Testis (tissue), 5 donors: ENCODE measurements at places on chromosomes 11 and 22. TPM values are rescaled to one million over a fixed set of nuclear protein-coding genes. Genes with fewer than 3 reads are reported as not detected.

Gene P2RY6
- polyA plus RNA-seq: 2.7 TPM

Gene SLC43A1
- polyA plus RNA-seq: 6.5 TPM

Gene APOBEC3F
- 19.0 TPM for polyA plus RNA-seq

Gene ZNF280B
- polyA plus RNA-seq: 22.8 TPM

Gene APOA1
- 617 TPM for polyA plus RNA-seq

Gene DGAT2
- 77.6 TPM for polyA plus RNA-seq

Gene PLEKHA7
- polyA plus RNA-seq: 33.0 TPM

Gene FOLR1
- polyA plus RNA-seq: 3.7 TPM

Gene C11orf58
- 153 TPM for polyA plus RNA-seq

Gene SPINDOC
- 71.6 TPM for polyA plus RNA-seq

Gene MAP4K2
- polyA plus RNA-seq: 14.9 TPM

Gene PATE2
- 0.76 TPM for polyA plus RNA-seq

Gene RCOR2
- polyA plus RNA-seq: 7.9 TPM

Gene FAT3
- polyA plus RNA-seq: 2.5 TPM

Gene ARHGAP20
- polyA plus RNA-seq: 18.6 TPM

Gene DNAJB7
- 3.8 TPM for polyA plus RNA-seq

Gene CCDC81
- polyA plus RNA-seq: 16.0 TPM

Gene CFAP300
- polyA plus RNA-seq: 98.0 TPM

Gene CYB561A3
- polyA plus RNA-seq: 39.8 TPM

Gene IFITM5
- not detected for polyA plus RNA-seq

Gene TEX54
- 40.7 TPM for polyA plus RNA-seq

Gene KRTAP5-2
- not detected for polyA plus RNA-seq

Gene TBX10
- polyA plus RNA-seq: not detected

Gene MS4A8
- polyA plus RNA-seq: 3.3 TPM

Gene LARGE2
- polyA plus RNA-seq: 4.7 TPM

Gene OR51B2
- polyA plus RNA-seq: not detected
